Esophagus squamous epithelium (tissue), 5 donors: ENCODE measurements at places on chromosomes 12 and 14.

- H3K4me3 ChIP-seq = no peak overlapping the region
- no peaks in the 10 kb centered on the region for H3K36me3 ChIP-seq
- H3K4me1 ChIP-seq = peaks cover 48% of the 10 kb centered on the region
- H3K27ac ChIP-seq = no peak overlapping the region
Observed at GRCh38 chr14:58634406-58635090, 3.2 kb upstream of the DACT1 start.

- H3K4me3 ChIP-seq = no peak overlapping the region
- peaks cover 23% of the 10 kb centered on the region for H3K4me1 ChIP-seq
Observed at GRCh38 chr14:105055736-105056302, 9.4 kb downstream of the GPR132 start.

- H3K4me1 ChIP-seq = peaks cover 57% of the 10 kb centered on the region
- peak overlapping the region; percentile 98 for H3K4me3 ChIP-seq
- H3K27ac ChIP-seq = peak overlapping the region; percentile 98
- H3K36me3 ChIP-seq = no peaks in the 10 kb centered on the region
- no peak for DNase-seq
- H3K27me3 ChIP-seq = no peaks in the 10 kb centered on the region
Observed at GRCh38 chr12:64452559-64453329, 824 bp downstream of the TBK1 start.

DNA sequence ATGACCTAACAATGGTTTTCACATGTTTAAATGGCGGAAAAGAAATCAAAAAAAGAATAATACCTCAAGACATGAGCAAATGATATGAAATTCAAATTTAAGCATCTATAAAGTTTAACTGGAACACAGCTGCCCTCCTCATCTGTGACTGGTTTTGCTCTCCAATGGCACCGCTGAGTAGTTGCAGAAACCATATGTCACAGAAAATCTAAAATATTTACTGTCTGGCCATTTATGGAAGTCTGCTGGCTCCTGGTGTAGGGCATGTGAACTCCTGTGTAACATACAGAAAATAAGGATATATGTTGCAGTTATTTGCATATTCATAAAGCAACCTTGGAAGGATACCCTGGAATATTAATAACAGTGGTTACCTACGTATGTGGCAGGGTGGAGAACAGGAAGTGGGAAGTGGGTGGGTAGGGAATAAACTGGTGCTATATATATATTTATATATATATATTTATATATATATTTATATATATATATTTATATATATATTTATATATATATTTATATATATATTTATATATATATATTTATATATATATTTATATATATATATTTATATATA is 48.4 kb downstream of the LTBP2 start:
- H3K36me3 ChIP-seq = no peaks in the 10 kb centered on the region
- H3K27ac ChIP-seq = no peak overlapping the region
- peaks cover 61% of the 10 kb centered on the region for H3K4me1 ChIP-seq
- H3K27me3 ChIP-seq = no peaks in the 10 kb centered on the region

DNA sequence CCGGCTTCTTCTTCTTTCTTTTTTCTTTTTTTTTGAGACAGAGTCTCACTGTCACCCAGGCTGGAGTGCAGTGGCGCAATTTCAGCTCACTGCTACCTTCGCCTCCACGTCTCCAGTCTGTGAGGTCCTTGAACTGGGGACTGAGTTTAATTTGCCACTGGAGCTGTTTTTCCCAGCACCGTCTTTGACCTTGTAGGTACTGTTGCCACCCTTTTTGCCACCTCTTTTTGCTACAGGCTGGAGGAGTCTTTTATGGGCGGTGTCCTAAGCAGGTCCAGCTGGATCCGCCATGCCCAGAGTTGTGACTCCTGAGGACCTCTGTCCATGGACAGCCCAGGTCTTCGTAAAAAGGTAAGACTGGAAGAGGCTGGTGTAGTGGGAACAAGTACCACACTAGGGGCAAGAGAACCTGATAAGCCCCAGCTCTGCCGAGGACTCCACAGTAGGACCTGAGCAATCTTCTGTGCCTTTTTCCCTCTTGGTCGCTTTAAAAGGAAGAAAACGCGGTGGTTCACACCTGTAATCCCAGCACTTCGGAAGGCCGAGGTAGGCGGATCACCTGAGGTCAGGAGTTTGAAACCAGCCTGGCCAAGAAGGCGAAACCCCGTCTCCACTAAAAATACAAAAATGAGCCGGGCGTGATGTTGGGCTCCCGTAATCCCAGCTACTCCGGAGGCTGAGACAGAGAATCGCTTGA is 946 bp downstream of the RNU4-2 start:
- no peaks in the 10 kb centered on the region for H3K27me3 ChIP-seq
- no peak for DNase-seq
- peaks cover 11% of the 10 kb centered on the region for H3K4me1 ChIP-seq
- no peaks in the 10 kb centered on the region for H3K36me3 ChIP-seq
- H3K4me3 ChIP-seq = peak overlapping the region; percentile 56
- H3K27ac ChIP-seq = peak overlapping the region; percentile 98

DNA sequence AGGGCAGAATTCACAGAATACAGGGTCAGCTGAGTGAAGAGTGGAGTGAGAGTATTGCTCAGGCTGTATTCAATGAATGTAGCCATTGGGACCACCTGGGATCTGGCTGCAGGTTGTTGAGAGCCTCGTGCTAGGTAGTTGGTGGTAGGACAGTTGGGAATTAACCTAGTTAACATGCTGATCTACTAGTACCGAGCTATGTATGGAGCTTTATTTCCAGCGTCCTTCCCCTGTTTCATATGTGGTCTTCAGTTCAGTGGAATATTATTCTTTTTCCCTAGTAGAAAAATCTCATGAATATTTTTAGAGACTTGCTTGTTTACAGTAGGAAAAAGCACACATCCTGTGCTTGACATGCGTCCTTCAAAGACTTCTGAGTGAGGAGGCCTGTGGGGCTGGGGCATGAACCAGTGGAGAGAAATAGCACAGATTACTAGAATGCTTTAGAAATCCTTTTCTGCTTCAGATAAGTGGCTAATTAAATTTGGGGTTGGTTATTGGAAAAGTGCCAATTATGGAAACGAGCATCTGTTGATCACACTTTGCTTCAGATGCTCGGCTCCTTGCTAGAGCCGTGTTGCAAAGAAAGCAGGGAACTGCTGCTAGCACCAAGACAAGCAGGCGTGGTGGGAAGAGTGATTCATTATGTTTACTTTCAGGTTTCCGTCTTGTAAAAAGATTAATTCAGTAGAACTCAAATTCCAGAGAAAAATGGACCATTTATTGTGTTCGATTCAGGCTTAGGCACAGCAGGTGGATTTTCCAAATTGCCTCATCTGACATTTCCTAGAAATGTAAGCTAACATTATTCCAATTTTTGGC is 53.6 kb downstream of the ARF6 start:
- H3K4me3 ChIP-seq = no peak overlapping the region
- peak overlapping the region; percentile 42 for H3K27ac ChIP-seq
- DNase-seq = no peak
- peaks cover 18% of the 10 kb centered on the region for H3K4me1 ChIP-seq
- no peaks in the 10 kb centered on the region for H3K27me3 ChIP-seq

DNA sequence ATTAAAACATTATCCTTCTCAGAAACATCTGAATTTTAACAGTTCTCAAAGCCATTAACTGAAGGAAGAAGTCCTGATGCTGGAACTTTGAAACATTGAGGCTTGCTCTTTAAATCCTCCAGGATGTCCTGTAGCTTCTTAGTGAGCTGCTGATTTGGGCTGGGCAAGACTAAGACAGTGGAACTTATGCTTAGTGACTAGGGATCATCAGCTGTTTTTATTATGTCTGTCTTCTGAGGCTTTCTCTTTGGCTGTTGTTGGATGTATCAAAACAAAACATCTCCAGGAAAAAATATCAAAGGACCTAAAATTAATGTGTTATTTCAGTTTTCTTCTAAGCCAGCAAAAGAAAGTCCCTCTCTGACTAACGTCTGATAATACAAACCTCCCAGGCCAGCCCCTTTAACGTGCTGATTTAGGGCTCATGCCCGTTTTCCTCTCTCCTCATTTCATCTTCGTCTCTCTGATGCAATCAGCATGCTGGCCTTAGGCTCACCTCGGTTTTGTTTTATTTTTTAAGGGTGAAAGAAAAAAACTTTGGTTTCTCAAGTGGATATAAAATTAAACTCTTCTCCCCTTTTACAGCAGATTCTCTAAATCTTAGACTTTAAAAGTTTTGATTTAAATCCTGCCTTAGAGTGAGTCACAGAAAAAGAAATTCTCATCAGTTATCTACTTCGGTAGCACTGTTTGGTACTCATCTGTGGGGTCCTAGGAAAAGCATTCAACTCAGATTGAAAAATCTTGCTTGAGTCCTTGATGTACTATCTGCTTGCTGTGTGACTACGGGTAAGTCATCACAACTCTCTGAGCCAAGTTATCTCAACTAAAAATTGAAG is 106.2 kb upstream of the CCDC91 start:
- DNase-seq = no peak
- no peaks in the 10 kb centered on the region for H3K36me3 ChIP-seq
- no peaks in the 10 kb centered on the region for H3K27me3 ChIP-seq
- no peak overlapping the region for H3K4me3 ChIP-seq
- H3K27ac ChIP-seq = no peak overlapping the region

DNA sequence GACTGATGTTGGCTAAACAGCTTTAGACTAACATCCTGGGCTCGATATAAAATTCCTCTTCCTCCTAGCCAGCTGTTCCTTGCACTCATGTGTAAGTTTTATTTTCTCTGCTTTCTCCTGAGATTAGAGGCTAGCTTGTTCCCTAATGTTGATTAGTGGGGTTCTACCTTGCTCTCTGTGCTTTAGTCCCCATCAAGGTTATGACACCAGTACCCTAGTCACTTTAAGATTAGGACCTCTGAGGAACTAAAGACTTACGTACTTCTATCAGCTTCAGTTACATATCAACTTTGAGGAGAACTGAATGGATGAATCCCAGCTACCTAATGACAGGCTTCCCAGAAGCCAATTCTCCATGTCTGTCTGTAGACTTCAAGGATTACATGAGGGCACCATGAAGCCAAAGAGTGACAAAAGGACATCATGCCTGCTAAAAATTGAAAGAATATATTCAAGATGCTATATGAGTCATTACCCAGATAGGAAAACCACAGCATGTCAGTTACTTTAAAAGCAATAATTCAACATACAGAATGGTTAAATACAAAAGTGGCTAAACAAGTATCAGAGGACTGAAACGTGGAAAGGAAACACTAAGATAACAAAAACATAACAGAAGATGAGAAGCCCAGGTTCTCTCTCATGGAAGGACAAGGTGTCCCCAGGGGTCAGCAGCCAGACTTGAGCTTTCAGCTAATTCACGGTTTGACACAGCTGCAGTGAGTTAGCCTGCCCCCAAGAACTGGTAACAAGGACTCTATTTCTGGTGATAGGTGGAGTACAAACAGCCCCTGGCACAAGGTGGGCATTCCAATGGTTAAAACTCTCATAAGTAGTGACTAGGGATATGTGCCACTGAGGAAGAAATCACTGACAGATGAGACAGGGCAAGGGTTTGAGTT is 20.4 kb downstream of the ADAM20 start:
- H3K4me3 ChIP-seq = no peak overlapping the region
- H3K4me1 ChIP-seq = no peaks in the 10 kb centered on the region
- DNase-seq = no peak
- no peaks in the 10 kb centered on the region for H3K27me3 ChIP-seq
- no peaks in the 10 kb centered on the region for H3K36me3 ChIP-seq

GRCh38 chr12:16154990-16155389 is 122.5 kb downstream of the SLC15A5 start:
- H3K27me3 ChIP-seq = no peaks in the 10 kb centered on the region
- H3K4me1 ChIP-seq = no peaks in the 10 kb centered on the region
- H3K36me3 ChIP-seq = no peaks in the 10 kb centered on the region
- no peak for DNase-seq
- H3K4me3 ChIP-seq = no peak overlapping the region
- H3K27ac ChIP-seq = no peak overlapping the region

GRCh38 chr14:57960946-57961785 is 95.3 kb upstream of the SLC35F4 start:
- peaks cover 13% of the 10 kb centered on the region for H3K4me1 ChIP-seq
- no peak for DNase-seq
- no peak overlapping the region for H3K4me3 ChIP-seq
- no peaks in the 10 kb centered on the region for H3K27me3 ChIP-seq
- no peak overlapping the region for H3K27ac ChIP-seq

GRCh38 chr14:78836777-78837176 is 666.6 kb downstream of the NRXN3 start:
- no peaks in the 10 kb centered on the region for H3K27me3 ChIP-seq
- H3K4me1 ChIP-seq = no peaks in the 10 kb centered on the region
- no peak overlapping the region for H3K4me3 ChIP-seq
- no peak overlapping the region for H3K27ac ChIP-seq
- no peak for DNase-seq

GRCh38 chr12:62934239-62934798 is 631 bp downstream of the PPM1H start:
- no peak for DNase-seq
- peak overlapping the region; percentile 71 for H3K4me3 ChIP-seq
- no peaks in the 10 kb centered on the region for H3K36me3 ChIP-seq
- peaks cover 59% of the 10 kb centered on the region for H3K27me3 ChIP-seq

DNA sequence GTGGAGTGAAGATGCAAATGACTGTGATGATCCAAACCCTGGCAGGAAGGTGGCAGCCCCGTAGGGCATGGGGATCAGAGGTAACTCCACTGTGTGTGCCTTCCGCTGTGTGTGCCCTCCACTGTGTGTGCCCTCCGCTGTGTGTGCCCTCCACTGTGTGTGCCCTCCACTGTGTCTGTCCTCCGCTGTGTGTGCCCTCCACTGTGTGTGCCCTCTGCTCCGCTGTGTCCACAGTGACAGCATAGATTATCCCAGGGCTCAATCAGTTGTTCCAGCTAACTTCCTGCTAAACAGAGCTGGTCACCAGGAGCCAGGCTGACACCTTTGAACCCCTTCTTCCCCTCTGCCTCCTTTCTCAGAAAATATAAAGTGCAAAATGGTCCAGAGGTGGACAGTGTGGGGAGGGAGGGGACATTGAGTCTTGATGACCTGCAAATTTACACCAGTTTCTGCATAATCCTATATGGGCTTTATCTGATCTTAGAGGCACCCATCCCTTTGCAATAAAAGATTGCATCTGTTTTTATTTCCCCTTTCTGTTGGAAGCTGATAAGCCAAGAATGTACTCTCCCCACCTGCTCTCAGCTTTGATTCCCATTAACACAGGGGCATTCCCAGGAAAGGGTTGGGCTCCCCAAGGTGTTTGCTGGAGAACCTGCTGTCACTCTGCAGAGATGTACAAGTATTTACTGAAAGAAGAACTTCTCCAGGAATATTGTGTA is 21.6 kb upstream of the HNF1A start:
- no peak overlapping the region for H3K27ac ChIP-seq
- H3K27me3 ChIP-seq = no peaks in the 10 kb centered on the region
- no peak for DNase-seq

DNA sequence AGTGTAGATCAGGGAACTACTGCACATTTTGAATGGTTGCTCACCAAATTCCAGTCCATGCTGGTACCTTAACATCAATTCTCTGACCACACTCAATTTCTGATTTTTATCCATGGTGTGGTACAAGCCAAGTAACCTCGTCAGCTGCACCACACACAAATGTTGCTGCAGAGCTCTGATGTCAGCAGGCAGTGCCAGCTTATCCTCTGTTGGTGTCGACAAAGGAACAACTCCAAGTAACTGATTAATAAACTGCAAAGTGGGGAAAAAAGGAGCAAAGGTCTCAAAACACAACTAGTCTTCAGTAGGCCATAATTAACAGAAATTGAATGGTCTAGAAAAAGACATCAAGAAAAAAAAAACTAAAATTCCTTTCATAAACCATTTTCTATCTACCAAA is 47.4 kb downstream of the NAA25 start:
- no peaks in the 10 kb centered on the region for H3K4me1 ChIP-seq
- H3K4me3 ChIP-seq = no peak overlapping the region
- no peaks in the 10 kb centered on the region for H3K27me3 ChIP-seq
- H3K36me3 ChIP-seq = peaks cover 31% of the 10 kb centered on the region

GRCh38 chr14:48914921-48915320 is 671.3 kb downstream of the RPS29 start:
- H3K27ac ChIP-seq = no peak overlapping the region
- H3K36me3 ChIP-seq = no peaks in the 10 kb centered on the region
- no peaks in the 10 kb centered on the region for H3K4me1 ChIP-seq
